ENCODE measurements at places on chromosomes 7 and 10.

DNA sequence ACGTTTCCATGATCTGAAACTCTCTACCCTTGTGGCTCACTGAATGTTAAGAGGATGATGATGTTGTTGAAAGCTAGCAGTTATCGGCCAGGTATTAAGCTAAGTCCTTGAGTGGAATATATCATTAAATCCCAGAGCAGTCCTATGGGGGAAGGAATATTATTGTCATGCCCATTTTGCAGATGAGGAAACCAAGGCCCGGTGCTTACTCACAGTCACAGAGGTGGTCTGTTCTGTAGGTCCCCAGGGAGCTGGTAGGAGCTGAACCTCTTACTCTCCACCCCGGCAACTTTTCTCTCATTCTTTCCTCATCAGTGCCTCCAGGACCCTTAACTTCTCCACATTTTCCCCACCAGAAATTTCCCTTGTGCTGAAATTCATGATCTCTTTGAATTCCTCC, 62.6 kb downstream of the ARMC3 start:
- no peak for DNase-seq

DNA sequence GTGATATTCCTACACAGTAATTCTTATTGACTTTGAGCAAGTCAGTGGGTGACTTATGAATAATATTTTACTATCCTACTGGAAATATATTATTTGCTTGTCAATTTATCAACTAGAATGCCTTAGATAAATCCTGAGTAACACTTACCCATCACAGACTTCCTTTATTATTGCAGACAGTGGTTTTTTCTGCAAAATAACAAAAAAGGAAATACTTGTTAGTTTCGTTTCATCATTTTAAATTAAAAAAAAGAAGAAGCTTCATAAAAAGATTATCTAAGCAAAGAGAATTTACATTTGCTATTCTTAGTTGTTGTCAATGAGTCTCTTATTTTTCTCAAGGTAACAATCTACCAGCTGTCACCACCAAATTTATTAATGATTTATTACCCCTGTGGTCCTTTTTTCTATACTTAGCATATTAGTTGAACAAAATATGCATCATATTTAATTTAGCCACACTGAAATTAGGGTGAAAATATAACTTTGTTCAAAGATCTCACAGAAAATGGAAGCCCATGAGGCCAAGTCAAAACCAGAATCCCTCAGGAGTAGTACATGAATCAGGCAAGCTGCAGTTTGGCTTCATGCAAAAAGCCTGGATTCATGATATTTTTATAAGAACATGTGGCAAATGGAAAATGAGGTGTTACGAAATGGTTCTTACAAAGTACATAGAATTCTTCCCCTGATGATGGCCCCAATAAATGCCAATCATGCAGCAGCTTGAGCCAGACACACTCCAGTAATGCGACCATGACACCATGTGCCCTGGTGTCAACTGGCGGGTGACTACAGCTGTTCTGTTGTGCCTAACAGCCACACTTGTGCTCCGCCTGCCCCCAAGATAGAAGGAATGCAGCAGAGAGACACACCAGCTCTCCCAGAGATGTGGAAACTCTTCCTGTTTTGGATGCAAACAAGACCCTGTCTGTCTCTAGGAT, 132.6 kb downstream of the ELMO1 start:
- no peak for DNase-seq

- DNase-seq: no peak
Observed at GRCh38 chr7:142584765-142585164, 164.5 kb upstream of the PRSS1 start.

- peak; percentile 4 for DNase-seq
Observed at GRCh38 chr7:125090596-125090995, 161.0 kb upstream of the POT1 start.

DNA sequence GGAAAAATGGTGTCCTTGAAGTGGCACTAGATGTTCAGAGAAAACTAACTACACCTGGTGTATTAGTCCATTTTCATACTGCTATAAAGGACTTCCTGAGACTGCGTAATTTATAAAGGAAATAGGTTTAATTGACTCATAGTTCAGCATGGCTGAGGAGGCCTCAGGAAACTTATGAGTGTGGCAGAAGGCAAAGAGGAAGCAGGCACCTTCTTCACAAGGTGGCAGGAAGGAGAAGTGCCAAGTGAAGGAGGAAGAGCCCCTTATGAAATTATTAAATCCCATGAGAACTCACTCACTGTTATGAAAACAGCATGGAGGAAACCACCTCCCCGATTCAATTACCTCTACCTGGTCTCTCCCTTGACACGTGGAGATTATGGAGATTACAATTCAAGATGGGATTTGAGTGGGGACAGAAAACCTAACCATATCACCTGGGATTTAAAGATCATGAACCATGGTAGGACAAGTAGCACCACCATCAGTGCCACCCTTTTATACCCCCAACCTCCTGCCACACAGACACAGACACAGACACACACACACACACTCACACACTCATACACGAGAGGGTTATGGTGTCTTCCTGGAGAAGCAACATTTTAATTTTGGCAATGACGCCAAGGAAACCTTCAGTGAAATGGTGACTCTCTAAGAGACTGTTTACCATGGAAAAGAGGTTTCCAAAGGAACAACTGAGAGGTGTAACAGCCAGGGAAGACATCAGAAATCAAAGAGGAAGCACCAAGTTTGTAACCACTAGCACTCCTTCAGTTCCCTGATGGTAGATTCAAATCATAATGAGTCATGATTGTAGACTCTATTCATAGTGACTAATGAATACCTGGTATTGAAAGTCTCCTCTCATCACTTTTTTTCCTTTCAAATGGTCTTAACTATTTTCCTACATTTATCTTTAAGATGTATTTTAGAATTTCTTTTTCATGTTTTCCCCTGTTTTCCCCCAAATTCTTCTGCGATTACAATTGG, 41.8 kb upstream of the WNT16 start:
- DNase-seq: no peak

GRCh38 chr7:76106893-76107292, 59.0 kb downstream of the MDH2 start:
- no peak for DNase-seq

- peak; percentile 59 for DNase-seq
Observed at GRCh38 chr7:35519971-35520809, 174.7 kb downstream of the HERPUD2 start.

GRCh38 chr10:13701157-13701919, 114.6 kb downstream of the PRPF18 start:
- peak; percentile 76 for DNase-seq

- DNase-seq: no peak
Observed at GRCh38 chr10:75159519-75159918, 48.1 kb downstream of the SAMD8 start.

- DNase-seq: no peak
Observed at GRCh38 chr10:44284198-44285084, 100.5 kb downstream of the CXCL12 start.
